ENCODE measurements at places on chromosomes 6 and 20.
A peak's percentile ranks its signal among the peaks of the same experiment; 100 is the strongest.

DNA sequence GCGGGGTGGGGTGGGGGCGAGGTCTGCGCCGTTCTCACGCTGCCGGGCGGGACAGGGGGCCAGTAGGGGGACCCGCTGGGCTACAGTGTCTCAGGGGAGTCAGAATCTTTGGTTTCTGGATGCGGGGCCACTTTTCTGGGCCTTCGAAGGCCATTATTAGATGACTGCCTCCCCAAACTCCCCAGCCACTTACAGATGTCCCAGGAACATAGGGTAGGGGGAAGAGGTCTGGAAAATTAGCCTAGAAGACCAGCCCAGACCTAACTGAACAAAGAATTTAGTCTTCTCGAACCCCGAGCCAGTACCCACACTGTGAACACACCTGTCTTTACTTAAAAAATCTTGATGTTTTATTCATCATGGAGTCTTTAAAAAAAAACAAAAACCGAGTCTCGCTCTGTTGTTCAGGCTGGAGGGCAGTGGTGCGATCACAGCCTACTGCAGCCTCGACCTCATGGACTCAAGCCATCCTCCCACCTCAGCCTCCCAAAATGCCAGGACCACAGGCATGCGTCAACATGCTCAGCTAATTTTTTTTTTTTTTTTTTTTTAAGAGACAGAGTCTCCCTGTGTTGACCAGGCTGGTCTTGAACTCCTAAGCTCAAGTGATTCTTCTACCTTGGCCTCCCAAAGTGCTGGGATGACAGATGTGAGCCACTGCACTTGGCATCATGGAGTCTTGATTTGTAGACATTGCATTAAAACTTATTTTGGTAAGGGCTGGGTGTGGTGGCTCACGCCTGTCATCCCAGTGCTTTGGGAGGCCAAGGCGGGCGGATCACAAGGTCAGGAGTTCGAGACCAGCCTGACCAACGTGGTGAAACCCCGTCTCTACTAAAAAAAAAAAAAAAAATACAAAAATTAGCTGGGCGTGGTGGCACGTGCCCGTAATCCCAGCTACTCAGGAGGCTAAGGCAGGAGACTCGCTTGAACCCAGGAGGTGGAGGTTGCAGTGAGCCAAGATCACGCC is 3.3 kb upstream of the SLC29A1 start:
- no peak for DNase-seq

- DNase-seq = no peak
Measured at GRCh38 chr6:39215640-39216158, 13.6 kb downstream of the KCNK5 start.

GRCh38 chr6:124567401-124567800 is 394.8 kb upstream of the RNF217 start:
- DNase-seq = no peak

- no peak for DNase-seq
Measured at GRCh38 chr6:156889469-156889868, 112.3 kb downstream of the ARID1B start.

- DNase-seq = no peak
Measured at GRCh38 chr6:90269334-90269733, 27.3 kb downstream of the BACH2 start.

DNA sequence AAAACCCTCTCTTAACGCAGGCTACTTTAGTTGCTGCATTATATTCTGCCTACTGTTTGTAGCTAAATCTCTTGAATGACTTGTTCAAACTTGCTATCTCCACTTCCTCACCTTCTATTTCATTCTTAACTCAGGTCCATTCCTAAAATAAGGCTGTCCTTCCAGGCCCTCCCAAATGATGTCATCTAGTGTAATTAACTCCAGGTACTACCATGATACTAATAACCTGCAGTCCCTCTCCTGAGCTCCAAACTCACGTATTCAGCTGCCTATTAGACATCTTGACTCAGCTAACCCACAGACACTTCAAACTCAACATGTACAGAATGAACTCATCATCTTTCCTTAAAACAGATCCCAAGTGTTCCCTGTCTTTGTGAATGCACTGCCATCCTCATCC is 10.5 kb upstream of the TOP1 start:
- no peak for DNase-seq

DNA sequence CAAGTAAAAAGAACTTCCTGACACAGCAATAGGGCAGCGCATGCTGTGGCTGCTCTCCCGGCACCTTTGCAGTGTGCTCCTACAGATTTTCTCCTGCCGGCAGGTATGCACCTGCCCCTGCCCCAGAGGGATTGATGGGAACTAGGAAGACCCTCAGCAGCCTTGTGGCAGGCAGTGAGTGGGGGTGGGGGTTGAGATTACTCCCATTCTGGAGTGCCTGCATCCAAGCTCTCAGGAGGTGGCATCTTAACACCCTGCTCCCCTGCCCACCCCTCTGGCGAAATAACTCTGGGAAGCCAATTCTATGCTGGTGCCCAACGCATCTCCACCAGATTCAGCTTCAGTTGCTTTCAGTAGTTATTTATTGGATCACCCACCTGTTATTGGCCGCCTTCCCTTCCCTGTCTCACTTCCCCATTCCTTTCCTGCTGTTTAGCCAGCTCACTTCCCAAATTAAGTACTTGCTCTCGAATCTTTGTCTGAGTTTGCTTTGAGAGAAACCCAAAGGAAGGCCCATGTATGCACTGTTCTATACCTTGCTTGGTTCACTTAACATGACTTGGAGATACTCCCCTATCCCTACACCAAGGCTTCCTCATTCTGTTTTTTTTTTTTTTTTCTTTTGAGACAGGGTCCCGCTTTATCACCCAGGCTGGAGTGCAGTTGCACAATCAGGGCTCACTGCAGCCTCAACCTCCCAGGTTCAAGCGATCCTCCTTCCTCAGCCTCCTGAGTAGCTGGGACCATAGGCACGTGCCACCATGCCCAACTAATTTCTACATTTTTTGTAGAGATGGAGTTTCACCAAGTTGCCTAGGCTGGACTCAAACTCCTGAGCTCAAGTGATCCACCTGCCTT is 29.3 kb upstream of the SLC23A2 start:
- DNase-seq = no peak

- DNase-seq = no peak
Measured at GRCh38 chr20:79565-79964, 7.9 kb upstream of the DEFB125 start.

GRCh38 chr20:36613974-36614373 is 8.4 kb downstream of the RAB5IF start:
- DNase-seq = no peak

GRCh38 chr6:99378636-99379035 is 15.4 kb downstream of the COQ3 start:
- no peak for DNase-seq

- no peak for DNase-seq
Measured at GRCh38 chr6:144008120-144008811, at the start of gene PLAGL1. Gene PLAGL1, minus strand, starts transcription at chr6:144008259. Its CDS starts 60,123 bp downstream, at chr6:143948136.

DNA sequence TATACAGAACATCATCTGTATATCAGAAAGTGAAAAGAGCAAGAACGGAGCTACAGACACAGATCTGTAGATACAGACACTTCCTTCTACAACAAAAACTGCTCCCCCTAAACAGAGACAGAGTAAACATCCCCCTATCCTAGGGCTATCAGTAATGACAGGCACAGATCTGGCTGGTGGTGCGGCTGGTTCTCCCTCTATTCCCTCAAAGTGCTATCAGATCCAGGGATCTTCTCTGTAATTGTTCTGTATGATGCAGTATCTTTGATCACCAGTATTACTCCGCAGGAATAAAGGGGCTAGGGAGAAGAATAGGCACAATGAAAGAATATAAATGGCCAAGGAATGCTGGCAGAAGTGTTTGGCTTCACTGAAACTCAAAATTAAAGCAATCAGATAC is 80.7 kb downstream of the SLC23A2 start:
- no peak for DNase-seq

- DNase-seq = no peak
Measured at GRCh38 chr6:46218457-46218856, 47.7 kb upstream of the ENPP5 start.

GRCh38 chr6:26186652-26187051 is 99.4 kb downstream of the HFE start:
- DNase-seq = no peak

- no peak for DNase-seq
Measured at GRCh38 chr6:168106633-168107005, 27.6 kb upstream of the FRMD1 start.

GRCh38 chr6:168909288-168909687 is 344.4 kb downstream of the THBS2 start:
- no peak for DNase-seq

- no peak for DNase-seq
Measured at GRCh38 chr6:83781506-83781905, 71.7 kb upstream of the RIPPLY2 start.

GRCh38 chr6:97440590-97441176 is 157.7 kb upstream of the MMS22L start:
- no peak for DNase-seq

- no peak for DNase-seq
Measured at GRCh38 chr6:112956696-112957535, 609.8 kb downstream of the RFPL4B start.

GRCh38 chr20:17735206-17735804 is 35.5 kb downstream of the BANF2 start:
- DNase-seq = no peak

DNA sequence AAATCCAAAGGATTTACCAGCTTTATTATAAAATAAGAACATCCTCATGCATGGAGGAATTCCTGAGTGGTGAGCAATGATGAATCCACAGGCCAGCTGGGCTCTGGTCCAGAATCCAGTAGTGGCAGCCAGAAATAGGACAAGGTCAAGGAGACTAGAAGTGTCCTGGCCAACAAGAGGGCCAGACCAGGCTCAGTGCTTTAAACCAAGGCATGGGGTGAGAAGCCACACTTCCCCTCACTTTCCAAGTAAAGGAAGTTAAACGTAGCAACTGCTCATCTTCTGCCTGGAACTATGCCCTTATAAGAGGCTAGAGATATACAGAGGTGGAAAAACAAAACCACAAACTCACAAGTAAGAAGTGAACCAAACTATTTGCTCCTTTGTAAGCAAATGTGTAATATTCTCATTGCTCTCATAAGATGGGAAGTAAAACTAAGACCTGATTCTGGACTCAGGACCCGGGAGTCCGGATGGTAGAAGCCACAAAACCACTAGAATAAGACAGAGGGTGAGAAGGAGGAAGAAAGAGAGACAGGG is 253.2 kb downstream of the UST start:
- DNase-seq = no peak

GRCh38 chr6:85126485-85127167 is 323.3 kb upstream of the NT5E start:
- DNase-seq = no peak

GRCh38 chr20:63346131-63347080 is 14.7 kb downstream of the CHRNA4 start:
- DNase-seq = no peak

DNA sequence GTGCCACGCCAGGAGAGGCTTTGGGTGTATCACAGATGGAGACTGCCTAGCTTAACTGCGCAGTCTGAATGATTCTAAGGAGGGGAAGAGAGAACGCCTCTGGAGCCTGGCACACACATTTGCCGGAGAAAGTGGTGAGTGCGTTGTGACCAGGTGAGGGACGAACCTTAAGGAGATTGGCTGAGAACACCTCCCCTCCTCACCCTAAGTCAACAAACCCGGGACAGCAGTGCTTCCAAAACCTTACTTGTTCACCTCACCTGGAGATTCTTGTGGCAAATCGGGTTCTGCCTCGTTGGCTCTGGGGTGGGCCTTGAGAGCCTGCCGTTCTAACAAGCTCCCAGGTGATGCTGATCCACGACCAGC is 9.4 kb downstream of the SYNJ2 start:
- DNase-seq = no peak

- no peak for DNase-seq
Measured at GRCh38 chr6:64217721-64218620, 582.4 kb downstream of the PHF3 start.

- DNase-seq = no peak
Measured at GRCh38 chr20:31543966-31544598, 29.8 kb downstream of the HM13 start.

DNA sequence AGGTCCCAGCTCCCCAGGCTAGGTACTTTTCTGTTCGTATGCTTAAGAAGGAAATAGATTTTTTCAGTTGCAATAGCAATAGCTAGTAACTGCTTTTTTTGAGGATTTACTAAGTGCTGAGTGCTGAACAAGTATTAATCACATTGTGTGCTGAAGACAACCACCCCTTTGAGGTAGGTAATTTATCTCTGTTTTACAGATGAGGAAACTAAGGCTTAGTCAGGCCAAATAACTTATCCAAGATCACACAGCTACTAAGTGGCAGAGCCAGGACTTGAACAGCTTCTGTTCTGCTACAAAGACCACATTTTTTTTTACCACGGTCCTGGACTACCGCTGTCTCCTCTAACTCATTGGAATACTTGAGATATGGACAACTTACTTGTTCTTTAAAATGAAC is 39.8 kb downstream of the LRRN4 start:
- no peak for DNase-seq

- DNase-seq = no peak
Measured at GRCh38 chr6:169366258-169366901, 112.7 kb upstream of the THBS2 start.

DNA sequence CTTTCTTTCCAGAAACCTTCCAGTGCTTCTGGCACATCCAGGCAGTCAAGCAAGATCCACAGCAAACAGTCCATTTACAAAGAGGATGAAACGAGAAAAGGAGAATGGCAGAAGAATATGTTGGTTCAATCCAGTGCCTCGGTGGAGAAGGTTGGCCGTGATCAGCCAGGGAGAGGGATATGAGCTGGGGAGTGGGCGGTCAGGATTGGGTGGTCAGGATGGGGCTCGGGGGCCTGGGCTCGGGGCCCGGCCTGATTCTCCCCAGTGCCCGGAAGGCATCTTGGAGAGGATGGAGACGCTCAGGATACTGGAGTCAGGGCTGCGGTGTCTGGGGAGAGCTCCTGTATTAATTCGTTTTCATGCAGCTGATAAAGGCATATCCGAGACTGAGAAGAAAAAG is 61.3 kb downstream of the EFCAB8 start:
- no peak for DNase-seq

- peak; percentile 6 for DNase-seq
Measured at GRCh38 chr6:128519132-128519930, 1.1 kb downstream of the PTPRK start.

GRCh38 chr20:51738877-51739447 is 29.2 kb downstream of the ATP9A start:
- DNase-seq = no peak

- DNase-seq = no peak
Measured at GRCh38 chr20:19557291-19557690, 200.8 kb upstream of the RIN2 start.

DNA sequence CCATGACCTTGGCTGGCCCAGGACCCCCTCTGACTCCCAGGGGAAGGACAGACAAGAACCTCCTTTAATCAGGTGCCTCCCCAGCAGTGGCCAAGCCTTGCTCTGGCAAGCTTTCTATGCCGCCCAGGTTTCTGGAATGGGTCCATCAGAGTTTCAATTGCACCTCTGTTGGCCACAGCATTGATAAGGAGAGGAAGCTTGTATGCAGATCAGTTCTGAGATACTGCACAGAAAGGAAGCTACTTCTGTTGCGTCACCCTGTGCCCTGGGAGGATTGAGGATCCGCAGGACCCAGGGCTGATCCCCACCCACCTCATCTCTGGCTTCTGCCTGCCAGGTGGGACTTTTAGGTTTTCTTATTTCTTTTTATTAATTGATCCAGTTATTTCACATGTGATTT is 167.2 kb downstream of the TFAP2C start:
- DNase-seq = no peak

Data from stimulated activated CD4-positive, alpha-beta T cell treated with anti-CD3 and anti-CD28 coated beads, TNF-alpha, amount 100 ng/mL, for 48 hours (primary cell).